ENCODE measurements at places on chromosomes 4 and X.

DNA sequence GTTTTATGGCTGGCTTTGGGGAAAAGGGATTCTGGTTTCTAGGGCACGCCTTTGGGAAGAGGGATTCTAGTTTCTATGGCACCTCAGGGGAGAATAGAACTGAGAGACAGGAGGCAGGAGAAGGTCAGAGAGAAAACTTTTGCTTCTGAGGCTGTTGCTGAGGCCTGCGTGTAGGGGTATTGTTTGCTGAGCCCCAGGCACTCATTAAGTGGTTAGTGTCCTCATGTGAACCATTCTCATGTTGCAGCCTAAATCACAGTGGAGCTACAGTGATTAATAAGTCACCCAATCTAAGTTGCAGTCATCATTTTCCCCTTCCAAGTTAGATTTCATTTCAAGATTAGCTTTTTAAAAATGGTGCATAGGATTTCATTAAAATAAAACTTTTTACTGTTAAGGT, 29.0 kb downstream of the VCX3A start:
- DNase-seq, result no peak

GRCh38 chr4:184039963-184040383, 134.9 kb downstream of the STOX2 start:
- DNase-seq, result peak; percentile 7

DNA sequence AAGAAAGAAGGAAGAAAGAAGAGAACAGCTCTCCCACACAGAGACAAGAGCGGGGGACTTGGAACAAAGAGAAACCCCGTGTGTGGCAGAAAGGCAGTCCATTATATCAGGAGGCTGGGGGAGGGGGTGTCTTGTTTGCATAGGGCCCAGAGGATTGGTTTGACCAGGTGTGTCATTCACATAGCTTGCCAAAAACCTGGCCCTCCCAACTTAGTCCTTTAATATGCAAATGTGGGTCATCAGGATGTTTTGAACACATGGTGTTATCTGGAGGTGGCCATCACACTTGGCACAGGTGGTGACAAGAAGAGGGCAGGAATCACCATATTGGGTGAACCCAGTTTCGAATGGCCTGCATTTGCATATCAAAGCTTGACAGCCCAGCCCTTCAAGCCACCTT, 111.7 kb downstream of the LINC00632 start:
- DNase-seq, result no peak

DNA sequence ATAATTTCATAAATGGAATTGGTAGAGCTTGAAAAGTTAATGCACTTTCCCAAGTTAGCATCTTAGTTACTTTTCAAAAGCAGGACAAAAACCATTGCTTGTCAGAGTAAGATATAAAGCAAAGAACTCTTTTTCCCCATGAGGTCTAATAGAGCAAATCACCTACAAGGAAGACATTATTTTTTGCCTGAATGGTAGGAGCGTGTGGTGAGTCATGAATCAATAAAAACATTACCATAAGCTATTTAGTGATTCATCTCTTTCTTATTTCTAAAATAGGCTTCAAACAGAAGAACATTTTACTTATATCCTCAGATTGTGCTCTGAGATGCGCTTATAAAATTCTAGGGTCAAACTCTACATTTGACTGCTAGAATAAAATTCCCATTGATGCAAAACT, 109.4 kb upstream of the GPRIN3 start:
- DNase-seq, result no peak

GRCh38 chrX:140501940-140502468, 2.9 kb downstream of the SOX3 start:
- no peak for DNase-seq

- no peak for DNase-seq
Measured at GRCh38 chr4:119098306-119098705, 37.3 kb upstream of the MYOZ2 start.

DNA sequence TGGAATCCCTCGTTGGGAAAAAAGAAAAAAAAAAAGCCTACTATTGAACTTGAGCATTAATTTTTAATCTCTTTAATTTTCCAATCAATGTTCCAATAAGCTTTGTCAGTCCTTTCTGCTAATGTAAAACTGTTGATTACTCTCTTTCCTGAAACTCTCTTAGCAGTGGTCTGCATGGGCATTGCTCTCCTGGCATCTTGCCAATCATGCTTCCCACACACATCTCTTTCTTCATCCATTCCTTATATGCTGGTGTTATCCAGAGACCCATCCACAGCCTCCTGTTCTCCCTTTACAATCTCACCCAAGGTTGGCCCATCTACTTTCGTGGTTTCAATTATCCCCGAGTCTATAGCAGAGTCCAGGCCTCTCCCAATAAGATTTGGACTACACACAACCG, 31.8 kb upstream of the KCNE5 start:
- no peak for DNase-seq

GRCh38 chr4:47933840-47934239, 19.5 kb upstream of the NFXL1 start:
- DNase-seq, result no peak

- DNase-seq, result no peak
Measured at GRCh38 chrX:153624196-153625091, 22.6 kb upstream of the DUSP9 start.

GRCh38 chrX:22012051-22012450, 20.1 kb upstream of the PHEX start:
- DNase-seq, result no peak

DNA sequence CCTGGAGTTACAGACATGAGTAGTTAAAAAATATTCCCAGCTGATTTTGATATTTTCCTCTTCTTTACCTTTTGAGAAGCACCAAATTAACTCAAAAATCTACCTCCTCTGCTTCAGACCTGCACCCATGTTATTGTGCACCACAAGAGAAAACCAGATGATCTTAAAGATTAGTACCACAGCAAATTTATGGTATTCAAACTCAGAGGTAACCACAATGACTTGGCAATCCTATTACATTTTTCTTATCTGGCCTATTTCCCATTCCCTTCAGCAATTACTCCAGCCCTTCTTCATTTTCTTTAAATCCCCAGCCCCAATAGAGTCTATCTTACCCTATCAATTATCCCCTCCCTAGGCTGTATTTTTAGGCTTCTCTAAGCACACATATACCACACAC, 535.1 kb downstream of the FAT4 start:
- DNase-seq, result no peak

DNA sequence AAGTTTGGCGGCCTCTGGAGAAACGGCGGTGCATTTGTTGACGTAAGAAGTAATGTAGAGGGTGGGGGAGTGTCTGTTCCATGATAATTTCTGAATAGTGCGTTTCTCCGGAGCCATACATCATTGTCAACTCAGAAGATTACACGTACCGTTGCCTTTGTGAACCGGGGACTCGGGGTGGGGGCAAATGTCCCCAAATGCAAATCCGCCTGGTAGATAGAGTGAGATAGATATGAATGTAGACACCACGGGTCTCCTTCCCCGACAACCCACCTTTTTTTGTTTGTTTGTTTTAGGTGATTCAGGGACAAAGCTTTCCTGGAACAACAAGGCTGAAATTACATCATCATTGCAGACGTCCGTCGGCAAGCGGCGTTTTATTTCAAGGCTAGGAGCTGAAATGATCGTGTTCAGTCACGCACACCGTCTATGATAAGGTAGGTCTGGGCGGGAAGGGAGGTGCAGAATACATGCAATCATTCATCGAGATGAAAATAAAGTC, 96.0 kb upstream of the PPP2R3B start:
- DNase-seq, result no peak
